Aorta (tissue), 5 donors: ENCODE measurements at places on chromosomes 3 and 15. TPM values are rescaled to one million over a fixed set of nuclear protein-coding genes. Genes with fewer than 3 reads are reported as not detected.
A peak's percentile ranks its signal among the peaks of the same experiment; 100 is the strongest.

The MED12L gene
- total RNA-seq = 2.3 TPM

The ROBO2 gene
- total RNA-seq = 1.3 TPM

The RPS17 gene
- total RNA-seq = 1,110 TPM

The SCAMP5 gene
- total RNA-seq = 5.8 TPM

The ZMYND10 gene
- 0.68 TPM for total RNA-seq

The ARL14 gene
- not detected for total RNA-seq

The SLC38A3 gene
- total RNA-seq = 0.19 TPM

The C3orf70 gene
- total RNA-seq = 20.4 TPM

The GOLGA6A gene
- total RNA-seq = not detected

The SEMA3B gene
- 57.4 TPM for total RNA-seq

The HSPBAP1 gene
- 18.6 TPM for total RNA-seq

The IL17RC gene
- 25.6 TPM for total RNA-seq

The STAB1 gene
- 339 TPM for total RNA-seq

The FEZF2 gene
- not detected for total RNA-seq

The SEMA7A gene
- 2.3 TPM for total RNA-seq

DNA sequence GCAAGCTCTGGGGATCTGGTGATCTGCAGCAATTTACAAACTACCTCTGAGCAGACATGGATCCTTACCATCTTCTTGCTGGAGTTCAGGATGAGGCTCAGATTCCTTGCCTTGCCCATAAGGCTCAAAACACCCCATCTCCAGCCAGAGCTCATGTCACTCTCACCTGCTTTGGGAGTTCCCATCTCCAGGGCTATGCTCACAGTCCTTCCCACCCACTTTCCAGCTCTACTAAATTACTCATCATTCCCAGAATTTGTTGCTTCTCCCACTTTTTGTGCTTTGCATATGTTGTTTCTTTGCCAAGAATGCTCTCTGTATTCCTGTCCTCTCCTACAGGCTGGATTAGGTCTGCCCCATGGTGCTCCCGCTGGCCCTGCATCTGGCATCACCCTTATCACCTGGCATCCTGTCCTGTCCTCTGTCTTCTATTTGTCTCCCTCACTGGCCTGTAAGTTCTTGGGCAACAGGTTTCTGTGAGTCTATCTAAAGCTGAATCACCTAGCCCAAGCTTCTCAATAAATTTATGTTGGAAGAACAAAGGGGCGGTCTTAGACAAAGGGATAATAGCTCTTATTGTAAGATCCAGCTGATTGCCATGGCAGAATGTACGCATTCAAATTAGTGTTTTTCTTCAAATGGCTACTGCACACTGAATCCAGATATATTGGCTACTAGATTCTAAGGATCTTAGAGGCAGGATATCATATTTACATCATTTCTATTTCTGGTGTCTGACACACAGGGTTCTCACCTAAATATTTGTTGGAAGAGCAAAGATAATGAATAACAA is 179.2 kb downstream of the CLSTN2 start:
- DNase-seq = no peak

GRCh38 chr3:59774000-59774399 is 724.2 kb upstream of the CFAP20DC start:
- no peak for DNase-seq

DNA sequence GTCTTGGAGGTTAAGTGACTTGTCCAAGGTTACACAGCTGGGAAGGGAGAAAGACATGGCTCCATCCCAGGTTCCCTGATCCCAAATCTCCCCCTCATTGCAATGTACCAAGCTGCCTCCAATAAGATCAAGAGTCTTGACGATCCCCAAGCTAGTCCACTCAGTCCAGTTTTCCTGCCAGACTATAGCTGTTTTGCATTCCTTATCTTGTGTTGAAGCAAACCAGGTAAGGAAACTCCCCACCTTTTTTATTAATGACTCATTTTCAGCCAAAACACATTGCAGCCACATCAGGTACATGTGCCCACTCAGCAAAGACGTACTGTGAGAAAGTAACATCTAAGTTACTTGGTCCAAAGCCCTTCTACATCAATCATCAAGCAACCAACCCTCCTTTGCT is 41.9 kb downstream of the LIPC start:
- no peak for DNase-seq

DNA sequence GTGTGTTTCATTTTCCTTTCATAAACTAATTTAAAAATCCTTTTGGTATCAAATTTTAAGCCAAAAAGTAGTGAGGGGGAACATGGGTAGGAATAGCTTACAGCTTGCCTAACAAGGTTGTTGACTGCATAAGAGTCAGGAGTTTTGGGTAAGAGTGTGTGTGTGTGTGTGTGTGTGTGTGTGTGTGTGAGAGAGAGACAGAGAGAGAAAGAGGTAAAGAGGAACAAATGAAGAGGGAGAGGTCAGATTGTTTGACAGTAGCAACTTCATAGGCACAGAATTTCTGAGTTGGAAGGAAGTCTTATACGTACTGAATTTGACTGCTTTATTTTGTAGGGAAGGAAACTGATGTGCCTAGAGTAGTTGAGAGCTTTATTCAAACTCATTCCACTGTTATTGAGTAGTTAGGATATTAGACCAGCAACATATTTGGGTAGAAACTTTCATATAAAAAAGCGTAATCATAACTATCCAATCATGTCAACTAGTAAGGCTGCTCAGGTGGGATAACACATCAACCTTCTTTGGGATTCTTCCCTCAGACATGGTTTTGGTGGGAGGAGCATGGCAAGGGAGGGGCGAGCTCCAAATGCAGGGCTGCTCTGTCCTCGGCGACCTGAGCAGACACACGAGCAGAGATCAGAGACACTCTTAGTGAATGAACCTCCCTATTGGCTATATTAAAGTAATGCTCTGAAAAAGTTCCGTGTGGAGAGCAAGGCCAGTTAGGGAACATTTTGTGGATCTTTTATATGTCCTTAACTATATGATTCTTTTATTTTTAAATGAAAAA is 86.4 kb downstream of the LPP start:
- no peak for DNase-seq

GRCh38 chr3:53566461-53567145 is 72.2 kb downstream of the CACNA1D start:
- no peak for DNase-seq

GRCh38 chr3:49602877-49603411 is 48.7 kb downstream of the BSN start:
- no peak for DNase-seq

DNA sequence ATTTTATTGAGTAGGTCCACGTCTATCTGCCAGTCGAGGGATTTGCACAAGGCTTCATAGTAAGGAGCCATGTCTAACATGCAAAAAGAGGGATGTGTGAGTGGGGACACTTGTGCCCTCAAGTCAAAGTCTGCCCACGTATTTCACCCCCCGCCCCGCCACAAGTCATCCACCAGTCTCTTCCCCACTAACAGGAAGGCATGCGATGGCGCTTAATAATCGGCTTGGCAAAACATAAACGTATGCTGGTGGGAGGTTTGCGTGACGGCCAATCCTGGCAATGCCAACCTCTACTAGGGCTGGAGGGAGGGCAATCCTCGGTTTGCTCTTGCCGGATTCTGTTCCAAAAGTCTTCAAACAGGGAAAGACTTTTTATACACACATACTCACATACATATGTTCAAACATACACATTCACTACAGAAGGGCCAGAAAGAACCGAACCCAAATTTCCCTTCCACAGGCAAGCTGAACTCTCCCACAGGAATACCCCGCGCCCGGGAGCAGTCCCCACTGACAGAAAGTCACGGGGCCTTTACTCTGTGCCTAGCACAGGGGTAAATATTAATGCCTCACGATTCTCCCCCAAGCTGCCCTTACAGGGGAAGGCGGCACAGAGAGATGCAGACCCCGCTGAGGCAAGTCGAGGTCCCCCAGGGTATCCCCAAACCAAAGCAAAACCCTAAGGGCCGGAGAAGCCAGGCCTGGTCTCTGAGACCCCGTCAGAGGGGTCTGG is 675 bp downstream of the PSMD6 start:
- no peak for DNase-seq

DNA sequence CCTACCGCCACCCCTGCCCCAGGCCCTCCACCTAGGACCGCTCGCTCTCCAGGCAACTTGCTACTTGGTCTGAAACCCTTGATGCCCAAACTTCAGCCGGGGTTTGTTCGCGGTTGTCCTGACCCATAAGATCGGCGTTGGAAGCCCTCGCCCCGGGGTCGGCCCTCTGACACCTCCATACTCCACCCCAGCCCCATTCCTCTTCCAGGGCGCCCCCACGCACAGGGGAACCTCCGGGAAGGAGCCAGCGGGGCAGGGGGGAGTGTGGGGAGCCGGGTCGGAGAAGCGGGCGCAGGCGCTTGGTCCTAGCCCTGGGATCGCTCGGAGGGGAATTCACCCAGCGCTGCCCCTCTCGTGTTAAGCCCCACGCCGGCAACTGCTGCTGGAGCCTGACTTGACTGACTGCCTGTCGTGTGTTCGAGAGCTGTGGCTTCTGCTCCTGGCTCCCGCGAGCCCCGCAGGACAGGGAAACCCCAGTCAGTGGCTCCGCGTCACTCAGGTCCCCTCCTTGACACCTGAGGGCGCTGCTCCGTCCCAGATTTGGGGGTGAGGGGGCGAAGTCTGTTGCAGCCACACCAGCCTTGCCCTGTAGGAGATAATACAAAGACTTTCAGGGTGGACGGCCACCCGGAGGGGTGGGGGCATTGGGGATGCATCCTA is 675 bp downstream of the RYR3 start:
- DNase-seq = peak; percentile 46

DNA sequence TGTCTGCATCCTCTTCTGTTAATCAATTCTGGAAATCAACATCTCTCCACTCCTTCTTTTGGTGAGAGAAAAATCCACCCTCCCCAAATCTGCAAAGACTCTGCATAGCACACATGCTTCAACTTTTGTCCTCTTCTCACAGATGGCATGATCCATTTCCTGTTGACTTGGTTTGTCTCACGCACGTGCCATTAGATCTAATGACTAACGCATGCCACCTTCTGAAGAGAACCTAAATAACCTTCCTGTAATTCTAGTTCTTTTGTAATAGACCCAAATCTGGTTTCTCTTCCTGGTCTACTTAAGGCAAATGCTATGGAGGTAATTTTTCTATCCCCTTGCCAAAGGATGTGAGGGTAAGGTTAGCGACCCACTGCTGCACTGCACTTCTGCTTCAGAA is 51.0 kb upstream of the ATOSA start:
- no peak for DNase-seq

DNA sequence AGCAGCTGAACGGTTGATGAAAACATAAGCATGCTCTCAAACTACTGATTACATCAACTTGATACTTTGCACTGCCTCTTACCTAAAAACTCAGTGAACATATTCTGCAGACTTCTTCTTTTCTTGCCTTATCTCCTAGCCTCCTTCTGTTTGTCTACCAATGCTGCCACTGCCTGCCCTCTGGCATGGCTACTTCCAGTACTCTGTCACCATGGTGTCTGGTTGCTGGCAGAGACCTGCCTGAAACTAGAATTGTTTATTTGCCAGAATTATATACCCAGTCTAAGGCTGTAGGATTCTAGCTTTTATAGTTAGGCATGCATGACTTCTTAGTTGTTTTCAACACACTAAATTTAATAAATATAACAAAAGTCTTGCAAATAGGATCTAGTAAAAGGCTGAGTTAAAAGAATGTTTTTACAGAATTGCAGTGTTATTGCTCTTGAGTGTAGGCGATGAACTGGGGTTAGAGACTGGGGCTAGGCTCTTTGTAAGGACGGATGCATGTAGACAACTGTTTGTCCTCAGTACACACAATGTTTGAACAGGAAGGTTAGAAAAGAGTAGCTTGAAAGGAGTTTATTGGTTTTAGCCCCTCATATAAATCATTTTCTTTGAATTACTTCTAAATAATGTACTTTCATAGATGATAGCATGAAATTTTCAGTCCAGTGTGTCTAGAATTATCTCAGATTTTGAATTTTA is 116.3 kb downstream of the KCNAB1 start:
- no peak for DNase-seq

GRCh38 chr15:20356444-20356910 is 185.1 kb downstream of the GOLGA6L6 start:
- peak; percentile 54 for DNase-seq

DNA sequence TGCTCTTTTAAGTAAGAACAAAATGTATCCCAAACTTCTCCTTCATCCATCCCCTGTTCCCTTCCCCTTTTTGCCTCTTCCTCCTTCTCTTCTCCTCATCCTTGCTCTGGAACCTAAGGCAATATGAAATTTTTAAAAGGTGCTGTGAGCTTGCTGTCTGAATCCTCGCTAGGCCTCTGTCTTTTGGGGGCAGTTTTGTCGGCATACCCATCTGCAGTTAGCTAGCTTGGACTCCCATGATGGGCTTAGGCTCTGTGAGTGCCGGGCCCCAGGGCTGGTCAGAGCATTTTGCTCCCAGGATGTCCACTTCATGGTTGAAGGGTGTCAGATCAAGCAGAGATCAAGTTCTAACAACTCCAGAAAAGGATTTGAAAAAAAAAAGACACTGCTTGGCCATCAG is 18.6 kb downstream of the ZIC1 start:
- no peak for DNase-seq

GRCh38 chr3:16127249-16127648 is 47.2 kb upstream of the GALNT15 start:
- no peak for DNase-seq

DNA sequence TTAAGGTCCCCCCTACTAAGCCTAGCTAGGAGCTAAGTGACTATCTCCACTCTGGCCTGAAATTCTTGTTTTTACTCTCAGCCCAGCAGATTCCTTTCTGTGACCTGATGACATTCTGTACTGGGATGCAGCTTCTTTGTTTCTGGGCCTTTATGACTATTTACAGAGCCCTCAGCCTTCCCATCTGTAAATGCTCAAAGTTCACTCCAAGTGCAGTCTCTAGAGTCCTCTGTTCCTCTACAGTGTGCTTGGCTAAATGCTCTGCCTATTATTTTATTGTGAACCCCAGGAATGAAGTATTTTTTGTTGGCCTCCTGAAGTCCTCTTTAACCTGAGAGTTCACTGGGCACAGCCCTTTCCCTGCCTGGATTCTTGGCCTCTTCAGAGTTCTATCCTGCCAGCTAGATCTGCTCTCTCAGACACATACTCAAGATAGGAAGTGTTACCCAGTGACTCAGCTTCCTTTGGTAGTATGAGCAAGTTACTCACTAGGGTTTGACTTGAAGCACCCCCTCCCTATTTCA is 278.1 kb upstream of the P2RY1 start:
- no peak for DNase-seq

GRCh38 chr3:134279466-134279865 is 28.8 kb upstream of the RYK start:
- DNase-seq = no peak

- no peak for DNase-seq
These were observed 173.9 kb downstream of the PYDC2 start for GRCh38 chr3:191634902-191635301.

- DNase-seq = no peak
These were observed 3.7 kb upstream of the DLL4 start for GRCh38 chr15:40925495-40925862.

DNA sequence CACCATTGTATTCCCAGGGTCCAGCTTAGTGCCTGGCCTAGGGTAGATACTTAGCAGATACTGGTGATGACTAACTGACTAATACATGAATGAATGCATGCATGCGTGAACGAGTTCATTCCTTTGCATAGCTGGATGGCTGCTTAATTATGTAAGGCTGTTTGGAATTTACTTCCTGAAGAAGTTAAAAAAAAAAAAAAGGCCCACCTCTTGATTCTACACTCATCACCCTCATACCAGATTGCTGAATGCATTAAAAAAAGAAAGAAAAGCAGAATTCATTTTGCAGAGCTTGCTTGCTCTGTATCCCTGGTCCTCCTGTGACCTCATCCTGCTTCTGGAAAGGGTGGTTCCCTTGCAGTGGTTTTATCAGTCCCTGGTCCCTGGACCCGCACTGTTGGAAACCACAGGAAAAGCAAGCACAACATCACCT is 277.6 kb upstream of the CFAP20DC start:
- no peak for DNase-seq

GRCh38 chr3:54792584-54792983 is 135.3 kb downstream of the LRTM1 start:
- DNase-seq = no peak

GRCh38 chr3:158165730-158166129 is 55.8 kb downstream of the RSRC1 start:
- no peak for DNase-seq
